ENCODE measurements at places on chromosomes 12 and 14. TPM values are rescaled to one million over a fixed set of nuclear protein-coding genes. Genes with fewer than 3 reads are reported as not detected.

The ACOT6 gene
- total RNA-seq: not detected

DNA sequence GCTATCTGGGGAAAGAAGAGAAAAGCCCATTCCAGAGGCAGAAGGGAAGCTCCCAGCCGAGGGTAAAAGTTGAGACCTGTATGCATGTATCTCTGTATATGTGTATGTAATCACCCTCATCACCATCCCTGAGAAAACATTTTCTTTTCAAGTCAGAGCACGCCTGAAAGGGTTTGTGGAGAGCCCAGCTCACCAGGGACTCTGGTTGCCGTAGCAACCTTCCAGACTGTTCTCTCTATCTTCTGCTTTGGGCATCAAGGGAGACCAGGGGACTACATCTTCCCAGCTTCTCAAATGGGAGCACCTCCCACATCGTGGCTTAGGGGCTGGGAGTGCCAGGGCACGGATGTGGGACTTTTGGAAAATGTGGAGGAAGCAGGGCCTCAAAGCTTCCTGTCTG lies 93.5 kb downstream of the GALNT8 start:
- DNase-seq: no peak

DNA sequence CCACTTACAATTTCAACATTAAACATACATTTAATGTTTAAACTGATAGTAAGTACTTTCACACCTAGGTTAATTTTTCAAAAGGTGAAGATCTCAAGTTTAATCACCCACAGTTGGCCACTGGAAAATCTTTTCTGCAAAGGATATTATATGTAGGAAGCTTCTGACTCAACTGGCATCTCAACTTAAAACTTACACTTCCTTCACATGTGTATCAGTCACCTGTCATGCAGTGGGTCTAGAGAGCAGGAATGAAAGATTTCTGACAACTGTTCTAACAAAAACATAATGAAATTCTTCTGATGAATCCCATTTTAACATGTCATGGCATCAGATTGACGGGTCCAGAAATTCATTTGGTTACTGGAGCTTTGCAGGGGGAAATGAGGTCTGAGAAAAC lies 192.8 kb downstream of the KLHL28 start:
- no peak for DNase-seq

DNA sequence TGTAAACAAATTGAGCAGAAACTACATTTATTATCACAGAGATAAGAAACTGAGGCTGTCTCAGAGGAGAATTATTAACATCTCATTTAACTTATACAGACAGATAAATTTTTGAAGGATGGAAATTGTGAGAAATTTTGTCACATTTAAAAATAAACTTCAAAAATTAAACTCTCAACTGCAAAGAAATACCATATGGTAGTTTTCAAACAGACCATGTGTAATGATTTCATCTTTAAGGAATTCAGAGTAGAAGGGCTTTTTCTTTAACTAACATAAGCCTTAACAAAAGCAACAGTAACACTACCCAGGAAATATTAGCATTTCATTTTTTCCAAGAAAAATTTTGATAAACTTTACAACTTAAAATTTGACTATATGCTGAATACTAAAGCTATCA lies 26.6 kb downstream of the NUP37 start:
- DNase-seq: no peak

The SDSL gene
- 0.91 TPM for total RNA-seq

The CFAP54 gene
- not detected for total RNA-seq

- no peak for DNase-seq
Observed at GRCh38 chr14:87468531-87468930, 524.5 kb downstream of the GALC start.

DNA sequence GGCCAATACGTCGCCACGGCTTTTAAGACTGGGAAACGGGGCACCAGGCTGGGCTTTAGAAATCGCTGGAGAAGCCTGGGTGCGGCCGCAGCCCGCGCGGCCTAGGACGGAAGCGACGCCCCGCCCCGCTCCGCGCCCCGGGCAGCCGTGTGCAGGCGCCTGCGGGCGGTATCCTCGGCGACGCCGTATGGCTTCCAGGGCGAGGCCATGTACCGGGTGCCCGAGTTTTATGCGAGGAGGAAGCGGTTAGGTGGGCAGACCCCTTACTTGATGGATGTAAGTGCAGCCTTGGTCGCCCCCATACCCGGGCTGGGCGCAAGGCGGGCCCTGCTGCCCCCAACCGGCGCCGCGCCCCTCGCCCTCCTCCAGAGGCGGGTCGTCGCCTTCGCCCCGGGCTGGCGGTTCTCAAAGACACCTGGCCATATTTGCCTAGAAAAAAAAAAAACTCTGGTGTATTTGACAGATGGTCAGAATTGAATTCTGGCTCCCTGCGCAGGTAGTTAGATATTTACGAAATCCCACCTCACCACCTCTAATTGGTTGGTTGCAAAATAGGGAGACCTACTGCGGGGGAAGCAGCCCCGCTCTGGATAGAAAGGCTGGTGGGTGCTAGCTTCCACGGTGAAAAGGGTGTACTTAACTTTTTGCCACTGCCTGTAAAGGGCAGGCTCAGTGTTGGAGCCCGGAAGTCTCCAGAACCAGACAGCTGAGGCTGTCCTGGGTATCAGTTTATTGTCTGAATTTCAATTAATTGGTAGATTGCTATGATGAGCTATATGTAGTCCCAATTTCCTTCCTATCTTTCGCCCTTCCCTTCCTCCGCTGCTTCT lies at the start of gene PPP1R36:
TSS of gene PPP1R36 (plus strand) at position 171 of the 830 bp plus-strand sequence. CDS start at position 208, 37 bp downstream.
- no peak for DNase-seq

The FRMD6 gene
- total RNA-seq: 6.7 TPM

- peak; percentile 81 for DNase-seq
Observed at GRCh38 chr14:81400202-81400678, at the start of gene STON2. Gene STON2 (minus strand): TSS chr14:81400324. CDS start chr14:81398382, 1,942 bp downstream.

DNA sequence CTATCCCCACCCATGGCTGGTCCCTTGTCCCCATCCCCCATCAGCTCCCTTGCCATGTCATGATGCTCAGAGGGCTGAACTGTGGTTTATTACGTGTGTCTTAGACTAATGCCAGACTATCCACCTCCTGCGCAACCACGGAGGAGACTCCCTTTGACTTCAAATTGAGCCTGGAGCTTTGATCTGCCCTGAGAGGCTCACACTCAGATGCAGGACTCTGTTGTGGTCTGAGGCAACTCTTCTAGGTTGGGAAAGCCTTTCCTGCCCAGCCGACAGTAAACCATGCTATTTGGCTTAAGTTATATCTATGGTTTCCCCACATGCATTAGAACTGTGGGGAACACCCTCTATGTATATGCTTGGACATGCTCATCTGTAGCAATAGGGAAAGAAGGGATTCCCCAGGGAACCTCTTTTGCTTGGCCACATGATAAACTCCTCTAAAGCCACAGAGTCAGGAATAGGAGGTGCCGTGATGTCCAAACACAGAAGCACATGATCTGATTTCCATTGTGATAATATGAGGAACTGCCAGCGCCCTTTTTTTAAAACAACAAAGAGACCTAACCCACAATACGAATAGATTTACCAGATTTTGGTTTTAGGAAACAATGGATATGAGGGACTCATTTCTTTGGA lies 11.1 kb upstream of the LGALS3 start:
- no peak for DNase-seq

The C12orf54 gene
- total RNA-seq: not detected

Data from gastrocnemius medialis (tissue), 4 donors.